Effector memory CD4-positive, alpha-beta T cell (primary cell): ENCODE measurements at places on chromosomes 3 and 15.

DNA sequence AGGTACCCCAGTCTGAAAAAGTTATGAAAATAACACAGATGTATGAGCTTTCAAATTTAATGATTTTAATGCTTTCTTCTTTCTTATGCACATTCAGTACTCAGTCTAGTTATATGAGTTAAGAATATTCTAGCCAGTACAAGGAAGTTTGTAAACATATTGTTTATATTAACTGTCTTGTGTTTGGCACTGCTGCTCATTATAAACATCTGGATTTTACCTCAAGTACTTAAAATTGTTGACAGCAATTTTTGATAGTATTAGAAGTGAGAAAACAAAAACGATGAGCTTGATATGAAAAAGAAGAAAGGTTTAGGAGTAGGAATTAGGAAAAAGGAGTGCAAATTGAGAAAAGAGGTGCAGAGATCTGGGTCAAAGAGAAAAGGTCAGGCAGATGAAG, 293.3 kb downstream of the C3orf38 start:
- DNase-seq: no peak

GRCh38 chr3:115502128-115502527, 121.2 kb upstream of the GAP43 start:
- DNase-seq: no peak

- no peak for DNase-seq
These were observed 604 bp upstream of the EPB42 start for GRCh38 chr15:43221422-43221821.

GRCh38 chr3:45596290-45596791, 1.8 kb downstream of the LIMD1 start:
- DNase-seq: no peak

DNA sequence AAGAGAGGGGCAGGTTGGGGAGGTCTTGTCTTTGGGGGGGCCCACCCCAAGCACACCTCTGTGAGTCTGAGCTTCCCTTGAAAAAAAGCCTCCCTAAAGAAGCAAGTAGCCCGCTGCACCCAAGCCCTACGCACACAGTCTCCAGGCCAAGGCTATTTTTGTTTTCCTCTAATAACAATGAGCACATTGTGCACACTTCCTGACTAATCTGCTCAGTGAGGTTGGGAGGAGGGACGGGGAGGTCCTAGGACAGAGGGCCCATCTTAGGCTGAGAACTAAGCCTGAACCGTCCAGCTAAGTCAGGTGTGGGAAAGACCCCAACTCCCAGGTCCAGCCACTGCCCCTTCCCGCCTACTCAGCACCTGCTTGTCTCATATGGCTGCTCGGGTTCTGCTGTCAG, 87.2 kb downstream of the HMG20A start:
- DNase-seq: no peak

DNA sequence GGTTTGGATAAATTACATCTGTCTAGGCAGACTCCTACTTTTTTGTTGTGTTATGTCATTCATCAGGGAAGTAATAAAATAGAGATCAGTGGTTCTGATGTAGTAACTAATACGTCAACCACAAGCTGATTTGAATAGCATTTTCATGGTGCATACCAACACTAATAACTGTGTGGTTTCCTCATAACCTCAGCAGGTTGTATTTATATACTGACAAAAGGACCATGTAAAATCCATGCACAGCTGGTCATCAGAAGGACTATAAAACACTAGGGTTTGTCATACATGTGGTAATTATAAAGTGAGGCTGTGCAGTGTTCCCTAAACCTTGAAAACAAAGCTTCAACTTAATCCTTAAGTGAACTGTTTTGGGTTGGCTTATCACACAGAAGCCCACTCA, 216.8 kb upstream of the RBMS3 start:
- DNase-seq: no peak

DNA sequence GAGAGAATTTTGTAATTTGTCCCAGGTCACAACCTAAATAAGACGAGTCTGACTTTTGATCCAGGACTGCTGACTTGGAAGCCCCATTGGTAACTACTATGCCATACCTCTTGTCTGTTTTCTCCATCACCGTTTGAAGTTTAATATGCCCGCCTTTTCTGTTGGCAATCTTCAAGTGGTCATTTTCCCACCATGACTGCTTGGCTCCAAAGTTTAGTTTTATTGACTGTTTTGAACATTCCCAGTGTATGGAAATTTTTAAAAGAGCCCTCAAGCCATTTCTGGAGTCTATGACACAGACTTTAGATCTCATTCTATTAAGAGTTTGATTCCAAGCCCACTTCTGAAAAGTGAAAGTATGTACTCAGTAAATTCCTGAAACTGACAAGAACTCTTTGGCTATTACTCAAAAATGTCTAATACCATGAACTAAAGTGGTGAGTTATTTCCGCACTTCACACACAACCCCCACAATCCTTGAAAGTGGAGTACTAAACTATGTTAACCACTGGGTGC, 136.7 kb upstream of the ADAMTS9 start:
- DNase-seq: no peak

GRCh38 chr3:136898954-136899353, 36.9 kb downstream of the NCK1 start:
- DNase-seq: no peak

DNA sequence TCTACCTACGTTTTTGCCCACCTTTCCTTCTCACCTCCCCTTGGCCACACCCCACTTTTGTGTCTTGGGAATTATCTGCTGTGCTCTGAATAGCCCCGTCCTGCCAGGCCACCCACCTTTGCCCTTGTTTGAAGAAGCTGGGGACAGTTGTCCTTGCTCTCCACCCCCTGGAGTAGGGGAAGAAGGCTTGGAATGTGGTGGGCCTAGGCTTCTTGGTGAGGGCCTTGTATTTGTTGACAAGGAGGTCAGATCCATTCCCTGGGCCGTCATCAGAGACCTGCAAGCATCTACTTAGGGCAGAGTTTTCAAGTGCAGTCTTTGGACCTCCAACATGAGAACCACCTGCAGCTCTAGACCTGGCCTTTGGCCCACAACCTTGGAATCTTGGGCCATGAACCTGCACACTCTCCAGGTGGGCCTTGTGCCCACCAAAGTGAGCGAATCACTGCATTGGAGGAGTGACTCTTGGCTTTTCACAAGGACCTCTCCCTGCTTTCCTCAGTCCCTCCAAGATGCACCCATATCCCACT, 160.6 kb downstream of the APBA2 start:
- no peak for DNase-seq

- DNase-seq: no peak
These were observed 152.3 kb downstream of the ZBTB20 start for GRCh38 chr3:114994554-114995341.

DNA sequence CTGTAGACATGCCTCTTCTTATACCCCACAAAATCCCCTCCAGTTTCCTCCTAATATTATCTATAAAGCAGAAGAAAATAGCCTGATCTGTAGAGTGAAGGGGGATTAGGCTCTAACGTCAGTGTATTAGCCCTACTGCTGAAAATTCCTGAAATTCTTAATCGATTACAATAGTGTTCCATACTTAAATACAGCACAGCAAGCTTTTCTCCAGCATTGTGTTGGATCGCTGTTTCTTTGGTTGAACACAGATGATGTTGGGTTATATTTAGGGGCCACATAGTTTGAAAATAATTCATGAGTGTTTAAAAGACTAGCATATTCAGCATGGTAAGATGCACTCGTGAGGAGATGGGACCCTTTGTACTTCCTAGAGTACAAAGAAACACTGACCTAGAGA, 52.5 kb downstream of the PIAS1 start:
- DNase-seq: no peak

DNA sequence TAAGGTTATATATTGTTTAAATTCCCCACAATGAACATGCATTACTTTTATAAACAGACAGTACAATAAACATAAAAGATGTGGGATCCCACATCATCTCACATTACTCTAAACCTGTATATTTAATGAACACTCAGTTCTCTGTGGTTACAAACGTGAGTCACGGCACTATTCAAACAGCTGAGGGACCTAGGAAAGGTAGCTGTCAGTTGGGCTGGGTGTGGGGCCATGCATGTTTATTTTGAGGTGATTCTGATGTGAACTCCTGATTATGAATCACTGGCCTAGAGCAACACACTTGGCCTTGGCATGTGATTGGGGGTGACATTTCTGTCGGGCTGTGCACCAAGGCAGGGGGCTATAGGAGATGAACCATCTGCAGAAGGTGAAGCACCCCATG, 147.6 kb upstream of the HACD2 start:
- DNase-seq: no peak

DNA sequence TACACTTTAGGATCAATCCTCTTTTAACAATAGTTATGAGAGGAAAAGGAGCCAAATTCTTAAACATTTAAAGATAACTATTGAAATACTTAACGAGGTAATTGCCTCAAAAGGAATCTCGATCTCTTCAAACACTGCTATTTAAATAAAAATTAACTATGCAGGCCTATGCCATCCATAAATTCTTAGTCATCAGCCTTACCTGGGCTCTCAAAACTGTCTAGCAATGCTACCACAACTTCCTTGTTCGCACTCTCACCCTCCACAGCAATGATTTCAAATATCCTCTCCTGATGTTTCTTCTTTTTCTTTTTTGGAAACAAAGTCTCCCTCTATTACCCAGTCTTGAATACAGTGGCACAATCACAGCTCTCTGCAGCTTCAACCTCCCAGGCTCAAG, 12.3 kb downstream of the ETFA start:
- DNase-seq: no peak

DNA sequence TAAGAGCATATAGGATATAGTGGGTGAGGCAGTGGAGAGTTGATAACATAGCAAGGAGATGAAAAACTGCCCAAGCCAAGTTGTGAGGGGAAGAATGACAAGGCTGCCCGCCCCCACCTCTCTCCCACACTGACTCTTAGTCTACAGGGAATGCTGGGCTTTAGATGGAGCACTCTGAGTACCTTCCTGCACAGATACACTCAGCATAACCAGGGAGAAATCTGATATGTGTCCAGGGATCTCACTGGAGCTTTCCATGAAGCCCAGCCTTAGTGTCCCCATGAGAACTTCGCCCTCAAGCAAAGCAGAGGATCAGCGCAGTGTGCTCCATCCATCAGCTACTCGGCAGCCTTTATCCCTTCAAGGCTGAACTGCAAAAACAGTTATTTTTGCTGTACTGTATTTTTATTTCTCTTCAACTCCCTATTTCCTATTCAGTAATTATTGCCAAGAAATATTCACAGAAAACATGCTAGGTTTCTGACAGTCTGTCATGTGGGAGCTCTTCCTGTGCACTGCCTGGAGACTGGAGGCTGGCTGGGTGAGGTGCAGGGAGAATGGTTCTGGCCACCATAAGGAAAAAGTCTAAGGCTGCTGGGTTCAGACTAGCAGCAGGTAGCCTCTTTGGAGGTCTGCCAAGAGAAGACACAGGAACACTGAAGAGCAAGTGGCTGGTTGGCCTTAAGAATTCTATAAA, 475.2 kb upstream of the PPP2R3A start:
- DNase-seq: no peak

DNA sequence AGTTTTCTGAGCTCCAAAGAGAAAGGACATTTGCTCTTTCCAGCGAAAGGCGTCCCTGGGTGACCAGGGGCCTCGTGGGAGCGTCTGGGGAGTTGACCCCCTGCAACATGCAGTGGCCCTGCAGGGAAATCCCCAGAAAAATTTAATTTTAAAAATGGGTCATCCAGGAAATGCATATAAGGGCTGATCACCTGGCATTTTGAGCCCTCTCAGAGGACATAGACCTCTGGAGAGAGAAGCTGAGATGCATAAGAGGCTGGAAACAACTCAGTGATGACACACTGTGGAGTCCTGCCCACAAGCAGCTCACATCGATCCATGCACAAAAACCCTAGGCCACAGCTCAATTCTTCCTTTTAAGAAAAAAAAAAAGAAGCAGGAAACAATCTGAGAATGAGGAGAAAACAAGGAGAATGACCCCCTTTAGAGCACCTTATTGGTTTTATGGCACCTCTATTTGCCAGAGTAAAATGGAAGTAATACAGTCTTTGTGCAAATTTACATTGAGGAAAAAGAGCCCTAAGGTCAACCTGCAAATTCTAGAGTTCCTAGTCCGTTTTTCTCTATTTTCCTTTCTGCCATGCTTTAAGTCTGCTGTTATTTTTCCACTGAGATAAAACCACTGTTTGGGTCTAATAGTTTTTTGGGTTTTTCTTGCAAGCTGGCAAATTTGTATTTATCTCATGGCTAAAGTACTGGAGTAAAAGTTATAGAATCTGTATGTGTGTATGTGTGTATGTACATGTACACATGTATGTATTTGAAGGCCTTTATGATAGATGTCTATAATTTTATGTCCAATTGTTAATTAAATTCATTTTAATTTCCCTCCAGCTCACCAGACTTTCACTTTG, 6.9 kb upstream of the BDH1 start:
- DNase-seq: no peak

GRCh38 chr15:71939981-71940588, 129.7 kb downstream of the NR2E3 start:
- no peak for DNase-seq

DNA sequence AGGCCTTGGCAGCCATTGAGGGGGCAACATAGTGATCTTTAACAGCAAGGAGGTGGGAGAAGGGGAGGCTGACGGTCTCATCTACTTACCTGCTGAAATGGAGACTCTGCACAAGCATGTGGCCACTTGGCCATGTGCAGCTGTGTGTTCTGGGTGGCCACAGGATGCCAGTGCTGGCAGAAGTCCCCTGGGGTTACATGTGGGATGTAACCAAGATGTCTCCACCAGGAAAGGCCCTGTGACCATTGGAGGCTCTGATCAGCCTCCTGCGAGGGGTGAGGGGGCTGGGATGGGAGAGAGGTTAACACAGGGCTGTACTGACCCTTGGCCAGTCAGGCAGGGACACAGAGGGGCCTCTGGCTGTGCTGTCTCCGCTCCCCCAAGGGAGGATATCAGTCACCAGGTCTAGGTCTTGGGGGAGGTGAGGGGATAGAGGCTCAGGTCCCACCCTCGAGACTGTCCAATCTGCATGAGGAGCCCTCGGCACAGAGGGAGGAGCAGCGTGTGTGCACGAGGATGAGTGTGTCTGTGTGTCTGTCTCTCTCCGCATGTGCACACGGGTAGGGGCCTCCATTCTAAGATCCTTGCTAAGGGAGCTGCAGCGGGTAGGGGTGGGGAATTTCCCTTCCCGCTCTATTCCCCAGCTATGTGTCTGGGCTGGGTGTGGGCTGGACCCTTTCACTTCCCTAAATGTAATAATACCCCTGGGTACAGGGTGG, 19.5 kb downstream of the PRKCD start:
- DNase-seq: no peak

GRCh38 chr3:158057666-158058065, 48.6 kb downstream of the SHOX2 start:
- no peak for DNase-seq

DNA sequence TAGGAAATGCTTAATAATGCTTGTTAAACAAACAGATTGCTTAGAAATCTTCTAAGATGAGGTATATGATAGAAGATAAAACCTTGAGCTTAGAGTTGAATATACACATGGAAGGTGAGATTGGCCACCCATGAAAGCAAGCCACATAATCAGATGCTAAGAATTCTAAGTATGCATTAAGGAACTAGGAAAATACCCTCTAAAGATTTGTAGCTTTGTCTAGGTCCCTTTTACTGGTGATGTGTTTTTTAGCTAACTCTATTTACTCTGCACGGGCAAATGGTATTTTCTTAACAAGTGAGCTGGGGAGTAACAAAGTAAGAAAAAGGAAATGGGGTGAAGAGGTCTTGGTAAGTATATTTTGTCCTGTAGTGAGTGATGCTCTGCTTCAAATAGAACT, 310.3 kb downstream of the OXSM start:
- DNase-seq: no peak
